Daoy (cell line): ENCODE measurements at places on chromosomes 4 and X.
A peak's percentile ranks its signal among the peaks of the same experiment; 100 is the strongest.

- no peak for DNase-seq
These were observed 1984.3 kb upstream of the IGFBP7 start for GRCh38 chr4:59094505-59094904.

- peak; percentile 54 for DNase-seq
These were observed 7.3 kb upstream of the OPN1LW start for GRCh38 chrX:154136627-154137161.

GRCh38 chr4:61531188-61531587 lies 331.1 kb downstream of the ADGRL3 start:
- DNase-seq, result no peak

- no peak for DNase-seq
These were observed 41.5 kb downstream of the KIAA0232 start for GRCh38 chr4:6824071-6824470.

GRCh38 chr4:98529970-98530569 lies 128.3 kb downstream of the TSPAN5 start:
- DNase-seq, result no peak

GRCh38 chrX:118503260-118504041 lies 7.8 kb downstream of the DOCK11 start:
- no peak for DNase-seq

DNA sequence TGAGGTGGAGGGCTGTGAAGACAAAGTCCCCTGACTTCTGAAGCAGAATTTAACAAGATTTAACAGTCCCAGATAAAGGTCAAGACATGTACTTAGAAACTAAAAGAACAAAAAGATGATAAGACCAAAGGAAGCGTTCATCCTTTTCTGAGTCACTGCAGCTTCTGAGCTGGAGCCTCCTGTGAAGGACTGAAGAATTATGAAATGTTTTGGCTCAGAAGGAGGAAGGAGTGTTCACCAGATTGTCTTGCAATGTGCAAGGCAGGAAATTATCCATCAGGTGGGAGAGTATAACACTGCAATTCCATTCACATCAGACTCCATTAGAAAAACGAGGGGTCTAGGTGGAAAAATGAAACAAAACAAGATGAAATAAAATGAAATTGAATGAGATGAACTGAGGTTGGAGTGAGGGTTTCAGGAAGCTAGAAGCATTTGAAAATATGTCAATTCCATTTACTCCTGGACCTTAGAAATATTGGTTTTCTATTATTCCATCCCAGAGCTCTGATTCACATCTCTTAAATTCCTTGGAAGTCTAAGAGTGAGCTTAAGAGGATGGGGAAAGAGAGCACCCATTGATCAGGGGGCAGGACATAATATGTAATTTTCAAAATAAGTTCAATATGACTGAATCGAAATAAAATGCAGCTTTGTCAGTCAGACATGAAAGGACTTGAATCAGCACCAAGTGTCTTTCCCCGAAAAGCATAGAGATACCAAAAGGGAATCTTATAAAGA lies 186.1 kb upstream of the LNX1 start:
- no peak for DNase-seq

- DNase-seq, result no peak
These were observed 541.8 kb upstream of the SMIM31 start for GRCh38 chr4:164212134-164212533.

- DNase-seq, result peak; percentile 78
These were observed 75.8 kb upstream of the ATP6AP2 start for GRCh38 chrX:40504801-40505605.

DNA sequence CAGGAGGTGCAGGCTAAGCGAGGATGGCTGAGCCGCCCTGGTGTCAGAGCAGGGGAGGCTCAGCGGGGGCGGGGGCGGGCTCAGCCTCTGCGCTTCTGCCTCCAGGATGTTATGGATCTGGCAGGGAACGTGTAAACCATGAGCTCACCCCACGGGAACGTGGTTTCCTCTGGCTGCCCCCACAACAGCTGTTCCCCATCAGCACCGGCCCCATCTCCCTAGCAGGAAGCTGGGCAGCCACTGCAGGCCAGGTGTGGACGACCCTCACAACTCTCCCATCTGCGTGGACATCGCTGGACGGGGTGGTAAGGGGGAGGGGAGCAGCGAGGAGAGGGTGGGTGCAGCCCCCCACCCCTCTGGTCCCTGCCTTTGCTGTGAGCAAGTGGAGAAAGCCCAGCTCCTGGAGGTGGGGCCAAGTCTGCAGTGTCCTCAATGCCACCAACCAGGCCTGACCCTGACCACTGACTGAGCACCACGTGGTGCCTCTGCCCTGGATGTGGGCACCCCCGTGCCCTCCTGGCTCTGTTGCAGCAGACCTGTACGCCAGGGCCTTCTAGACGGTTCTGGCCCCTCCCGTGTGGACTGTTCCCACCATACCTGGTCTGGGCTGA lies 28.1 kb upstream of the SPON2 start:
- peak; percentile 92 for DNase-seq

DNA sequence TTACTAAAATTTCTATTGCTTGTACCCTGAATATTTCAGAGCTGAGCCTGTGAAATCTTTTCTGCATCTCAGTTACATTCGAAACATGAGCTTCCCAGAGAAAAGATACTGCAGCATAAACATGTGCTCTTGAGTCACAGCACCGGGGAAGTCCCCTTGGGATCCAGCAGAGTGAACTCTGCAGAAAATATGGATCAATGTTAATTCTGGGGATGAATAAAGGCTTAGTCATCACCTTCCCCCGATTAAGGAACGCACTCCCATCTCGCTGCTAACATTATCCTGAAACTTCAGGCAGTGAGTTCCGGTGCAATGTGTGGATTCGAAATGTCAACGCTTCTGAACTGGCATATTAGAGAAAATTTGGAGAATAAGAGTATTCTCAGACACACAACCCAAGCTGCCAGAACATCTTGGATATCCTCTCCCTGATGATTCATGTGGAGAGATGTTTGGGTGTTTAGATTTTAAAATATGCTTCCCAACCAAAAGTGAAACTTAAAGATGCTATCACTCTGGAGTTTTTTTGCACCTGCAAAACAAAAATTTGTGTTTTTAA lies 90.8 kb downstream of the IRF2 start:
- peak; percentile 82 for DNase-seq

DNA sequence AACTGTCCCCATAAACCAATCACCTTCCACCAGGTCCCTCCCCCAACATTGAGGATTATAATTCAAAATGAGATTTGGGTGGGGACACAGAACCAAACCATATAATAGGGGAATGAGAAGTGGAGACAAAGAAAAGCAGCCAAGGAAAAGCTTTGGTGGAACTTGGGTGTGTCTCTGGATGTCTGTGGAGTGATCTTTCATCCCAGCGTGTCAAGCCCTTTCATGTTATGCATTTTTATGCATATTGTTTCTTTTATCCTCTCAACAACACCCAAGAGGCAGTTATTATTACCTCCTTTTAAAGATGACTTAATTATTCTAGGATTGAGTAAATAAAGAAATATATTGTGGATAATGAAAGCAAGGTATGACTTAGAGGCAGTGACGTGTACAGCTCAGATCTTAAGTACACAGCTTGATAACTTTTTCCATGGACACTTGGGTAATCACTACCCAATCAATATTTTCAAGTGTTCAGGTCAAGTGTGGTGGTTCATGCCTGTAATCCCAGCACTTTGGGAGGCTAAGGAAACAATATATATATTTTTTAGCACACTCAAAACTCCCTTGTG lies 42.6 kb upstream of the HOPX start:
- no peak for DNase-seq

GRCh38 chr4:123653236-123653635 lies 256.6 kb downstream of the SPRY1 start:
- no peak for DNase-seq

- DNase-seq, result no peak
These were observed 265.4 kb upstream of the CASK start for GRCh38 chrX:42188730-42189129.

GRCh38 chr4:7434766-7435150 lies at the start of gene PSAPL1:
Gene PSAPL1, minus strand, starts transcription at chr4:7434930. Its CDS starts 51 bp downstream, at chr4:7434879.
- peak; percentile 85 for DNase-seq

DNA sequence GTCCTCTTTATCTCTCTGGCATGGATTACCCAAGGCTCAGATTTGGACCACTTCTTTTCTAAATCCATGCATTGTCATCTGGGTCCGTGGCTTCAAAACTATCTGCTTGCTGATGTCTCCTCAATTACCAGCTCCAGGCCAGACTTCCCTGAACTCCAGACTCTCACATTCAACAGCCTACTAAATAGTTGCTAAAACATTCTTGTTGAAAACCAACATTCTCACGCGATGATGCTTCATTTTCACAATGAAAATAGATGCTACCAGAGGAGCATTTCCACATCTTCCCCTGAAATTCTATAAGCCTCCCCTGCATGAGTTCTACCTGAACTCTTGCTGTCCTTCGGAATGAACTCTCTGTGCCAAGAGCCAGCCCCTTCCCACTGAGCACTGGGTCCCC lies 5.2 kb upstream of the TLR6 start:
- DNase-seq, result no peak

GRCh38 chr4:111652236-111652635 lies 493.0 kb upstream of the FAM241A start:
- DNase-seq, result no peak

DNA sequence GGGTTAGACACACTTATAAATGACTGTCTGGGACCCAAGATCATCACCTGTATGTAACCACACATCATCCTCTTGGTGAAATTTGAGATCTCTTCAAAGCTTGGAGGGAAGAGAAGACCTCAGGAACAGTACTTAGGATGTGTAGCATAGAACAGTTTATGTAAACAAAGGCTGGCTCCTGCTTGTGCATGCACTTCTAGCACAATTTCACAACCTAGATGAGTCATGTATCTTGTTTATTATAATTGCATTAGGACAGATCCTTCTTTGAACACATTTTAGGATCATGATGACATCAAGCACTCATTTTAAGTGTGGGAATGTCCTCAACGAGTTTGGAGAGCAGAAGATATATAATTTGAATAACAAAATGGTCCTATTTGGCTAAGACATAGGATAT lies 26.3 kb upstream of the ZMAT1 start:
- no peak for DNase-seq

- DNase-seq, result no peak
These were observed 2.7 kb downstream of the HPSE start for GRCh38 chr4:83331956-83332355.

GRCh38 chr4:140971077-140971792 lies 162.0 kb downstream of the RNF150 start:
- no peak for DNase-seq

GRCh38 chr4:77819843-77820648 lies 878 bp upstream of the CNOT6L start:
- DNase-seq, result peak; percentile 80

DNA sequence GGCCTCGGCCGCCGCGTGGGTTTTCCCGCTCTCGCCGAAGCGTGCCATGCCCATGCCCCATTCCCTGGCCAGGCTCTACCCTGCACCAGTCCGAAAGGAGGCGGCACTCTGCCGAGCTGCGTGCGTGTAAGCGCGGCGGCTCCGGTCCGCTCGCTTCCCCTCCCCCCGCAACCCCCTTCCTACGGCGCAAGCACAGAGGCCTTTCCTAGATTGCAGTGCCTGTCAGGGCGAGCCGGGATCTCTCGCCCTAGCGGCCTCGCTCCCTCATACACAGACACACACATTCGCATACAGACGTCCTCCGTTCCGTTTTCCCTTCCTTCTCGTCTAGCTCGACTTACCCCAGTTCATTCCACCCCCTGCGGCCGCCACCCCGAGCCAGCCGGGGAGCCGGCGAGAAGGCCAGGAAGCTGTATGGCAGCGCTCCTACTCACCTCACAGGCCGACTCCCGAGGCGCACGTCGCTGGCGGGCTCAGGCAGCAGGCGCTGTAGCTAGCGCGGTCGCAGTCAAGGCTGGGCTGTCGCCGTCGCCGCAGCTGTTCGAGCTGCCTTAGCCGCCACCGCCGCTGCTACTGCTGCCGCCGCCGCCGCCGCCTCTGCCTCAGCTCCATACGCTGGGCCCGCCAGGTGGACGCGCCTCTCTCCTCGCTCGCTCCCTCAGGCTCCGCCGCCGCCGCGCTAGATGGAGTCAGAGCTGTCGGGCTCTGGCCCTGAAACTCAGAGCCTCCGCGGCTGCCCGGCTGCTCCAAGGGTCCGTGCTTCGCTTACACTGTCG lies 615 bp downstream of the NEXMIF start:
- peak; percentile 13 for DNase-seq

- DNase-seq, result peak; percentile 44
These were observed 47.7 kb downstream of the MANBA start for GRCh38 chr4:102713096-102713495.

- no peak for DNase-seq
These were observed 306.8 kb upstream of the FAM241A start for GRCh38 chr4:111838406-111838930.

- no peak for DNase-seq
These were observed 54.4 kb upstream of the GAB1 start for GRCh38 chr4:143282211-143282707.

DNA sequence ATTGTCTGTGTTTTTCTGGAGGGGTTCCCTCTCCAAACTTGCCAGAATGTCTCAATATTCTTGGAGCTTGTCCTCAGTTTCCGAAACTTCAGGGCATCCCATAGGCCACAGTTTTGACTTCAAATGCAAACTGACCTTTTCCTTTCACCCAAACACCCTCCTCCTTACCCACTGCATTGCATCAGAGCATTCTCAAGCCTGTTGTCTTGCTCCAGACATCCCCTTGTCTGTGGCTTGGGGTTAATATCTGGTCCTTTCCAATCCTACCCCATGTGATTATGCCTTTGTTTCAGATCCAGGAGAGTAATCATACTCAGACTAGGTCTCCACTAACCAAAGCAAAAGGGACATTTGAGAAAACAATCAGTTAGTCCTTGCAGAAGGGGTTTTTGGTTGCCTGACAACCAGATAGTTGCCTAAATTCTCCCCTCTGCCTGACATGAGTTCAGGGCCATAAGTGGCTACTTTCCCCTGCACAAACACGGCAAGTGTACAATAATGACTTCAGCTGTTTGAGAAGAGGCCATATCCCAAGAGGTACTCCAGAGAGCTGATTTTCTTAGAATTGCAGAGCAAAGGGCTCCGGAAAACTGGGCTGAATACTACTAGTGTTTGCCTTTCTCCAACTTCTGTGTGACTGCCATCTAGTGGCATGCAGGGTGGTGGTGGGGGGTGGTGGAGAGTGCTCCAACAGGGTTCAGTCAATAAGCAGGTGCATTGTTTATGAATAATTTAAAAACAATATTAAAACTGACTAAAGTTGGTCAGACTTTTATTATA lies 130.2 kb downstream of the CHRDL1 start:
- no peak for DNase-seq

GRCh38 chrX:149916745-149917392 lies 12.5 kb upstream of the HSFX4 start:
- no peak for DNase-seq
